ENCODE measurements at places on chromosomes 16 and 17.

DNA sequence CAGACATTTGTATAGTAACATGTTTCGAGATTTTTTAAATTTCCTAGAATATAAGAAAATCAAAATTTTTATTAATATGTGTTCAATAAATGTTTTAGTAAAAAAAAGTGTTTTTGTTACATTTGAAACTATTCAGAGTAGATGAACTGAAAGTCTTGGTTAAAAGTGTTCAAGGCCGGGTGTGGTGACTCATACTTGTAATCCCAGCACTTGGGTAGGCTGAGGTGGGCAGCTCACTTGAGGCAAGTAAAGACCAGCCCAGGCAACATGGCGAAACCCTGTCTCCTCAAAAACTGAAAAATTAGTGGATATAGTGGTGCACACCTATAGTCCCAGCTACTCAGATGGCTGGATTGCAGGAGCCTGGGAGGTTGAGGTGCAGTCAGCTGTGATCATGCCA lies 16.8 kb upstream of the PHKG2 start:
- DNase-seq = no peak

DNA sequence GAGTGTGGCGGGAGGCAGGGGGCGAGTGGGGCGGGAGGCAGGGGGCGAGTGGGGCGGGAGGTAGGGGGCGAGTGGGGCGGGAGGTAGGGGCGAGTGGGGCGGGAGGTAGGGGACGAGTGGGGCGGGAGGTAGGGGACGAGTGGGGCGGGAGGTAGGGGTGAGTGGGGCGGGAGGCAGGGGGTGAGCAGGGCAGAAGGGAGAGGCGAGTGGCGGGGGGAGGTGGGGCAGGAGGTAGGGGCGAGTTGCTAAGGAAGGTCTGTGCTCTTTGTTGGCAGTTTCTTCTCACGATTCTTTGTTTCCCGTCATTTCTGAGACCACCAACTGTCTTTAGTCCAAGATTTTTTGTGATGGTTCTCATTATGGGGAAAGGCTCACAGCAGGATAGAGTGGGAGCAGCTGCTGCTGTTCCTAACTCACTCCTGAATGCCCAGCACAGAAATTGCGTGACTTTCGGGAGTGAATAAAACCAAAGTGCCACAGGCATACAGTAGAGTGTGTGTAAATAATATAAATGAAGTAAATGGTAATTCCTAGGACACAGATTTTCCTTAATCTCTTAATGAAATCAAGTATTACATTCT lies 44.7 kb downstream of the COG7 start:
- DNase-seq = no peak

GRCh38 chr17:79137015-79137788 lies 62.6 kb downstream of the ENGASE start:
- no peak for DNase-seq

GRCh38 chr17:64171041-64171440 lies 41.1 kb upstream of the ERN1 start:
- DNase-seq = no peak

- DNase-seq = no peak
Observed at GRCh38 chr17:78258323-78259191, 27.1 kb downstream of the TMEM235 start.

GRCh38 chr17:46045639-46046038 lies 46.6 kb downstream of the STH start:
- DNase-seq = no peak

GRCh38 chr17:1495265-1495989 lies 2.9 kb upstream of the MYO1C start:
- no peak for DNase-seq
